ENCODE measurements at places on chromosomes 3 and 15.

DNA sequence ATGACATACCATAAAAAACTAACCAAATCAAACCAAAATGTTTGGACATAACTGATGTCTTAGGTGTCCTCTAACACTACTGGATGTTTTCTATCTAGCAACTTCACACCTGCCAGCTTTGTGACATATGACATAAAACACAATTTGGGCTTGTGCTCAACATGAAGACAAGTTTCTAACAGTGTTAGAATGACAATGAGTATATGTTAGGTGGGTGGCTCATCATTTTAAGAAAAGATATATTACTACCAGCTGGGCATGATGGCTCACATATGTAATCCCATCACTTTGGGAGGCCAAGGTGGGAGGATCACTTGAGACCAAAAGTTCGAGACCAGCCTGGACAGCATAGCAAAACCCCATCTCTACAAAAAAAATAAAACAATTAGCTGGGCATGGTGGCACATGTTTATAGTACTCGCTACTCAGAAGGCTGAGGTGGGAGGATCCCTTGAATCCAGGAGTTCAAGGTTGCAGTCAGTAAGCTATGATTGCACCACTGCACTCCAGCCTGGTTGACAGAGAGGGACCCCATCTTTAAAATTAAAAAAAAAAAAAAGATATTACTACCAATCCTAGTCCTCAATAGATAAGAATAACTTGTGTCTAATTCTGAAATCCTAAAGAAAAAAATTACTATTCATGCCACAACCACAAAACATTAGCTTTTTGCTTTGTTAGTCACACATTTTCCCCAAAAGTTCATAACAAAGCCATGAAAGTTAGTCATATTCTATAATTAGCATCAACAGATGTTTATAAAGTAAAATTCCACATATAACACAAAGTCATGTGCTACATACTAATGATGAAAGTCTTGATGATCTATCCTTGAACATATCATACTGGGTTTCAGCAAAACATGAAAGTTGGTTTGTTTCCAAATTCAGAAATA is 59.9 kb downstream of the LRRFIP2 start:
- no peak for DNase-seq

DNA sequence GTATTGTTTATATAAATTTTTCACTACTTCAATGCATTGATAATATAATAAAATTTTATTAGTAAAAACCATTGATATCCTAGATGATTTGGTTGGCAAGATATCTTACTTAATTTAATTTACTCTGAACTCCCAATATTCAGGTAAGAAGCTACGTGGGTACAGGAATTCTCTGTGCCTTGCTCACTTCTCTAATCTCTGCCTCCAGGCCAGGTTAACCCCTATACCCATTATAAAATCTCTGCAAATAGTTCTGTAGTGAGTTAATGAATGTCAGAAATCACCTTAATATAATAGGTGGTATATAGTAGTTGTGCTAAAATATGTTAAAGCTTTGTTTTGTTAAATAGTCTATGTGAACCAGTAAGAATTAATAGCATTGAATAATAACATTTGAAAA is 465.2 kb downstream of the NLGN1 start:
- no peak for DNase-seq

- no peak for DNase-seq
Measured at GRCh38 chr15:74108111-74108510, 22.3 kb upstream of the ISLR2 start.

- DNase-seq, result no peak
Measured at GRCh38 chr3:4343258-4343657, 40.1 kb downstream of the SETMAR start.

Measured in neural crest cell (in vitro differentiated cells).